ENCODE measurements at places on chromosomes 2 and 18.

- no peak for DNase-seq
These were observed 76.9 kb upstream of the AGAP1 start for GRCh38 chr2:235416858-235417499.

- DNase-seq = no peak
These were observed 53.7 kb upstream of the LGALSL start for GRCh38 chr2:64400105-64400728.

- DNase-seq = no peak
These were observed 447.6 kb upstream of the ID2 start for GRCh38 chr2:8234253-8234652.

DNA sequence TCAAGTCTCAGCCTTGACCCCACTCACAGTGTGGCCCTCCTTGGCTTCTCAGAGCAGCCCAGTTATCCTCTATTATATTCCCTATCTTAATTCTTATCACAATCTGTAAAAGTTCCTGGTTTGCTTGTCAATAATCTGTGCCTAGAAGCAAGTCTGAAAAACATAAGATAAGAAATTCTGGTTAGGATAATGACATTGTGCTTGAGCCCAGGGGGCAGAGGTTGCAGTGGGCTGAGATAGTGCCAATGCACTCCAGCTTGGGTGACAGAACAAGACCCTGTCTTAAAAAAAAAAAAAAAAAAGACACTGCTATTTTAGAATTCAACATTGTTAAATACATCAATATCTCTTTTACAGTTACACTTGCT is 63.9 kb downstream of the TMEM131 start:
- DNase-seq = no peak
